ENCODE measurements at places on chromosomes 16 and 17.

DNA sequence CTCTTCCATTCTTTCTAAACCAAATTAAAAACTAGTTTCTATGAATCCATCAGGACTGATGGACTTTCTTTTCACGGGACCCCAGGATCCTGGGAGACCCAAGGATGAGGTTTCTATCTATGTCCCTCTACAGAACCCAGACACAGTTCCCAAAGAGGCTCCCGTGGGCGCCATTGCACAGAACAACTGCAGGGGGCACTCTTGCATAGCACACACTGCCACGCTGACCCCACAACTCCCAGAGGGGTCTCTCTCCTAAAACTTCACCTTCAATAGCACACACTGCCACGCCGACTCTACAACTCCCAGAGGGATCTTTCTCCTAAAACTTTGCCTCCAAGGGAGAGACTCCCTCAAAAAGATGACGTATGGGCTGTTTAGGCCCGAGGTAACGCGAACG is 9.0 kb downstream of the ABR start:
- no peak for DNase-seq

GRCh38 chr16:85200471-85201278 is 88.4 kb upstream of the CIBAR2 start:
- no peak for DNase-seq

DNA sequence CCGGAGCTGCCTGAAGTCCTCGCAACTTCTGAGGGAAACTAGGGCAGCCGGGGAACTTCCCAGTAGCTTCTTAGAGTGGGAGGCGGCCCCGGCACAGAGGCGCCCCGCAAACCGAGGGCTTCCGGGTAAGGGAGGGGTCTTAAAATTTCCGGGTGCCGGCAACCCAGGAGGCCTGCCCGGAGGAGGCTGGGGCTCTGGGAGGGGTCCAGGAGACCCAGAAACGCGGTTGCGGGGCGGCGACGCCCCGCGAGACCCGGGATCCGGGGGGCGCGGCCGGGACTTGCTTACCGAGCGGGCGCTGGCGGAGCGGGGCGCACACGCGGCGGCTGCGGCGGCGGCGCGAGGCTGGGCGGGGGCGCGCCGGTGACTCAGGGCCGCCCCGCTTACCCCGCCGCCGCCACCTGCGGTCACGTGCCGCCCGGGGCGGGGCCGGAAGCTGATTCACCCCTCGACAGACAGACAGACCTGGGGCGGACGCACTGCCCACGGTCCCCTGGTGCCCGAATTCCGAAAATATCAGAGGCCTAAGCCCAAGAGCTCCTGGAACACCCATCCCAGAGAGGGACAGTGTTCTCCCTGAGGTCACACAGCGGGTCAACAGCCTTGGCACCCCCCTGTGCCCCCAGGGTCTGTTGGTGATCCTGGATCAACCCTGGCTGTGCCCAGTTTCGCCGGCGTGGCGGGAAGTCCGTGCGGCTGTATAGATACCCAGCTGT is at the start of gene FAM83G:
FAM83G (minus strand) TSS at position 344 of the 716 bp plus-strand sequence. CDS start 723 bp downstream, outside the sequence.
- DNase-seq = no peak

DNA sequence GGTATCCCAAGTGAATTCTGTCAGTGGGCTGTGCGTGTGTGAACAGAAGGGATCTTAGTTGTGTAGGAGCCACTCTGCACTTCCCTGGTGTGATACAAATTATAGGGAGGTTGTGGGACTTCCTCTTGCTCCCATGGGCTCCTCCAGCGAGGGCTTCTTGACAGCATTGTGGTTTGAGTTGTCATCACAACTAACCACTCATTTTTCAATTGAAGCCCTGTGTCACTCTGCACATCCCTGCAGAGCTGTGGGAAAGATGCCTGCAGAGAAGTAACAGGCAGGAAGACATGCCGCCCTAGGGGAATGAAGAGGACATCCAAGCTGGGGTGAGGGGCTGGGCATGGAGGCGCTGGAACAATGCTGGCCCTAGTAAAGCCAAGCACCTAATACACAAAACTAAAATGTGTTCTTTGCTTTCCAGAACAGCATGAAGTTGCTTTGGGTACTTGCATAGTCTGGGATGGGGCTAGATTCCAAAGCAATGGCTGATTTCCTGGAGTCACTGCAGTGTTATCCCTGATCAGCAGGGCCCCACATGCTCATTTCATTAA is 692.5 kb downstream of the TOX3 start:
- no peak for DNase-seq

DNA sequence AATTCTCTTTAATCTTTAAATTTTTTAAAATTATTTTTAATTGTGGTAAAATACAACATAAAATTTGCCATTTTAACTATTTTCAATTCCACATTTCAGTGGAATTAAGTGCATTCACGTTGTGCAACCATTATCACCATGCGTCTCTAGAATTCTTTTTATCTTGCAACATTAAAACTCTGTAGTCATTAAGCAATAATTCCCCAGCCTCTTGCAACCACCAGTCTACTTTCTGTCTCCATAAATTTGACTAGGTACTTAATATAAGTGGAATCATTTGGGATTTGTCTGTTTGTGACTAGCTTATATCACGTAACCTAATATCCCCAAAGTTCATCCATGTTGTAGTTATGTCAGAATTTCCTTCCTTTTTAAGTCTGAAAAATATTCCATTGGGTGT is 79.1 kb downstream of the TAOK1 start:
- DNase-seq = no peak

- DNase-seq = peak; percentile 96
Observed at GRCh38 chr17:2416010-2416734, 15.3 kb upstream of the MNT start.

GRCh38 chr16:88505405-88506082 is 52.5 kb downstream of the ZFPM1 start:
- DNase-seq = no peak

DNA sequence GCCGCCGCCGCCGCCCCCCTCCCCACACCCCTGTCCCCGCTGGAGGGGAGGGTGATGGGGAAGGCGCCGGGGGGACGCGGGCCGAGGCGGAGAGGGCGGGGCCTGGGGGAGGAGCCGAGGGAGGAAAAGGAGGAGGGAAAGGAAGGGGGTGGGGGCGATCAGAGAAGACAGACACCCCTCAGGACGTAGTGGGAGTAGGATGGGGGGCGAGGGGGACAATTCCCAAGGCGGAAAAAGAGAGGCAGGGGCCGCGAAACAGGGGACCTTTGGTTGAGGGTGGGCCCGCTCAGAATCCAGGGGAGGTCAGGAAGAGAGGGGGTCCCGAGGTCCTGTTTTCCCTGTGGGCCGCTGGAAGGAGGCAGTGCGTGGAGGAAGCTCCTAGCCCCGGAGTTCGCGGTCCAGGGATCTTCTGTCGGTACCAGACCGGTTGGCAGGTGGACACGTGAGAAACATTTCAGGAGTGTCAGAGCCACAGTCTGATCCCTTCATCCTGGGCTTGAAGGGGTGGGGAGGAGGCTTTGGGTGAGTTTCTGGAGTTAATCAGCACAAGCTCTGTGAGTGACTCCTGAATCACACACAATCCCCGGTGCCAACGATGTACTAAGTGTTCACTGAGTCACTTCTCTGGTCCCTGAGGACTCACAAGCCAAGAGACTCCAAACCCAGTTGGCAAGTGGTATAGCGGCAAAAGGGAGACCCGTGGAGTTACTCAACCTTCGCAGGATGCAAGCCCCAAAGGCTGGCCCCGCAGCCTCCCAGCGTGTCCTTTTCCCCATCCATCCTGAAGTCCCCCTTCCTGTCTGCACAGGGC is at the start of gene XYLT1:
XYLT1 (minus strand) TSS at position 53 of the 811 bp plus-strand sequence. CDS start 164 bp downstream, outside the sequence.
- no peak for DNase-seq

- DNase-seq = no peak
Observed at GRCh38 chr17:17872547-17873345, 36.0 kb upstream of the SREBF1 start.

DNA sequence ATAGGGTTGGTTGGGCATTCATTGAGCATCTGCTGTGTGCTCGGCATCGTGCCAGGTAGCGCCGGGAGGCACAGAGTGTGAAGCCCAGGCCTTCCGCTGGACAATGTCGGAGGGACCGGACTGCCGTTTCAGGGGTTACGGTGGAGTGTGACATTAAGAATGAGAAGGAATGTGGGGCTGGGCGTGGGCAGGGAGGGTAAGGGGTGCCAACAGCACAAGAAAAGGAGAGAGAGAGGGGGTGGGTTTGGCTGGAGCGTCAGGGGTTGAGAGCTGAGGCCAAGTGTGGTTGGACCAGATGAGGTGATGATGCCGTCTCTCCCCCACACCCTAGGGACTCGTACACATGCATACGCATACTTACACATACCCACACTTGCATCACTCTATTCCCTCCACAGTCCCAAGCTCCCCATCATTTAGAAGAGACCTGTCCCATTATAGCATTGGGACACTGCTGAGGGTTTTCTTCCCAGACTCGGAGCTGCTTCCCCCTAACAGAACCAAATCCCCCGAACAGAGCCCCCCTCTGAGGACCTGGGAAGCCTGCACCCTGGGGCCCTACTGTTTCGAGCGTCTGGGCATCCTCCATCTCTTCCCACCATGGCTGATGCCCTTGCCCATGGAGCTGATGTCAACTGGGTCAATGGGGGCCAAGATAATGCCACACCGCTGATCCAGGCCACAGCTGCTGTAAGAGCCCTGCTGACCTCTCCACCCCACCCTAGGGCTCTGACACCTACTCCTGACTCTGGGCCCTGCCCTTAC is 3.3 kb upstream of the KCTD11 start:
- no peak for DNase-seq

DNA sequence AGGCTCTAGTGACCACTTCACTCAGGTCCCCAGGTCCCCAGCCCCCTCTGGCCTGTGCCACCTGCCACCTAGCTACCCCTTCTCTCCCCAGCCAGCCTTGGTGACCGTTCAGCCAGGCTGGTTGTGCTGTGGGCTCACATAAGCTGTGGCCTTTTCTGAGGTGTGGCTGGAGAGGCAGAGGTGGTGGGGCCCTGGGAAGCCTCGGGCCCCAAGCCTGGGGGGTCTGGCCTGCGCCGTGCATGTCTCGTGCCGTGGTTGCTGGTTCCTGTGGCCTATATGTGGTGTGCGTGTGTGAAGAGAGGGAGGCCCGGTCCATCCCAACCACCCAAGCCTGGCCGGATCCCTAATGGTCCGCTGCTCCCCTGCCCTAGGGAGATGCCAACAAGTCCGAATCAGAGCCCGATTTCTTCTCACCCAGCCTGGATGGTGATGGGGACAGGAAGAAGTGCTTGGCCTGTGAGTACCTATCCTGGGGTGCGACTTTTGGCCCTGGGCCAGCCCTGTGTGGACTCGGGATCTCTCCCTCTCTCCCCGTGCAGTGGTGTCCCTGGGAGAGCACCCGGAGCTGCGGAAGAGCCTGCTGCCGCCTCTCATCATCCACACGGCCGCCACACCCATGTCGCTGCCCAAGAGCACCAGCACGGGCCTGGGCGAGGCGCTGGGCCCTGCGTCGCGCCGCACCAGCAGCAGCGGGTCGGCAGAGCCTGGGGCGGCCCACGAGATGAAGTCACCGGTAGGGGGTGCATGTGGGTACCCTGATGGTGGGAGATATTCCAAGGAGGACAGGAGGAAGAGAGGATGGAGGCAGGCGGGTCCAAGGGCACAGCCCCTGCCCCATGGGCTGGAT is 35.9 kb downstream of the CACNA1G start:
- DNase-seq = no peak

- no peak for DNase-seq
Observed at GRCh38 chr17:66764506-66764905, 70.4 kb upstream of the CACNG5 start.

GRCh38 chr17:38717139-38717745 is 12.2 kb downstream of the MLLT6 start:
- DNase-seq = no peak

- peak; percentile 69 for DNase-seq
Observed at GRCh38 chr16:1054660-1055556, 17.6 kb upstream of the SSTR5 start.

DNA sequence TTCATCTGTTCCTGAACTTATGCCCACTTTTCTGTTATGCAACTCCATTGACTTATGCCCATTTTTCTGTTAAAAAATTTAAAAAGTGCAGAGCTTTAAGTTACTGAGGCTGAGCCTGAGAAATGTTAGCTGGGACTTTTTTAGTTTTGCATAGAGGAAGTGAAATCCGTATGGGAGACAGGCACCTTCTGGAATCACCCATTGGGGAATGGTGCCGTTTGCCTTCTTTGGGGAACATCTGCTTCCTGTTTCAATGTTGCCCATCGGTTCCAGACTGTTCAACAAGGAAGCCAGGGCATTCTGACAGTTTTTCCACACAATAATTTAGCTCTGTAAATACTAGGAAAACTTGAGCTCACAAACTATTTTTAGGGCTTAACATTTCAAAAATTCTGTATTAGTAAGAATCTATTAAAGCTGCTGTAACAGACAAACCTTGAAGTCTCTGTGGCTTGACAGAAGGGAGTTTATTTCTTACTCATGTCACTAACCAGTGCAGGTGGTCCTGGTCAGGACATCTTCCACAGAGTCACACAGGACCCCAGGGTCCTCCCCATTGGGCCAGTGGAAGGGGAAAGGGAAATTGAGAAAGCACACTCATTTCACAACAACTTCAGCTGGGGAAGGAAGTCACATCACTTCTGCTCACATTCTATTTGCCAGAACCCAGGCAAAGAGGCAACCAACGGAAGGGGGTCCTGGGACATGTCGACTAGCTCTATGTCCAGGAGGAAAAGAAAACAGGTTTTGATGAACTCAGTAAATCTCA is 17.2 kb downstream of the PRKCB start:
- DNase-seq = no peak

DNA sequence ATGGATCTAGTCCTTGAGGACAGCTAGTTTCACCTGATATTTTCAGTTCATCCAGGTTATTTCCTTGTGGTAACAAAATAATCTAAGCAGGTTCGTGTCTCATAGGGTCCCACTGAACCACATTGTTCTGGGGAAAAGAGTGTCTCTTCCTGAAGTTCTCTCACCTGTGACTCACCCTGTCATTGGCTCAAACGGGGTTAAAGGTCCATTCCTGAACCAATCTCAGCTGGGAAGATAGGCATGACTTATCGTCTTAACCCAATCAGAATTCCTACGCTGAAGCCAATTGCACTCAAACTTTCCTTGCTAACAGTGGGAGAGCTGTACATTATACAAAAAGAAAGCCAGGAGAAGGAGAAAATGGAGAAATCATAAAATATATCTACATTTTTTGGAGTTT is 475.8 kb downstream of the TOX3 start:
- no peak for DNase-seq
